Trophoblast cell (in vitro differentiated cells and primary cell): ENCODE measurements at places on chromosomes 4 and X.

DNA sequence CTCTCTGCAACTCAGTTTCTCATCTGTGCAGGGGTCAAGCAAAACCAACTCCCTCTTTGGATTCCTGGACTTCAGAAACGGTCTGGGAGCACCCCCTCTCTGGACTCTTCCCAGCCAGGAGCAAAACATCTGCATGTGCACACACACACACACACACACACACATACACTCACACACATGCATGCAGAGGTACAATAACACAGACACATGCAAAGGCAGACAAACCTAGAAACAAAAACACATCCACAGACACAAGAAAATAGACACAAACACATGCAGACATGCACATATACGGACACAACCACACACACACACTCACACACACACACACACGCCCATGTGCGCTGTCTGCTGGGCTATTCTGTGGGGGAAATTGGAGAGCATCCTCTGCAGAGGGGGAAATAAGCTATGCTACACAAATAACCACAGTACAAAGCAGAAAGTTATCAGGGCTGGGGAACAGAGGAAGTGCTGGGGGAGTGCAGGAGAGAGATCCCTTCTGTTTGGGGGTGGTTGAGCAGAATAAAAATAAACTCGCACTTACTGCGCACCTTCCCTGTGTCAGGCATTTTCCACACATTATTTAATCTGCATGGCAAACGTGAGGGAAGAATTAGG is 19.9 kb downstream of the IQSEC2 start:
- no peak for DNase-seq

DNA sequence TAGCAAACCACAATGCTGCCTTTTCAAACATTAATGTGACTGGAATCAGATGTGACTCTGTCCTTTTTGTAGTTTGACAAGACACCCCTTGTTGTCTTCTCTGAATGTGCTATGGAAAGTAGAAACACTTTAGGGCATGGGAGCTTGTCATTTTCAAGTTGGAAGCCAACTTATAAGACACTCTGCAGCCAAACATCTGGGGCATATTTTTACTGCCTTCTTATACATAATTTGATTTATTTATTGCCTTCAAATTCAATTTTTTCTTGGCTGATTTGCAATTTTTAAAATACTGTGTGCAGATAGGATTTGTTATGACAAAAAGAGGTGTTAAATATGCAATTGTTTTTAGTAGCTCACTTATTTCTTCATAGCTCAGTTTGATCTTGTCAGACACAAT is 1002.0 kb upstream of the PCDH7 start:
- no peak for DNase-seq

DNA sequence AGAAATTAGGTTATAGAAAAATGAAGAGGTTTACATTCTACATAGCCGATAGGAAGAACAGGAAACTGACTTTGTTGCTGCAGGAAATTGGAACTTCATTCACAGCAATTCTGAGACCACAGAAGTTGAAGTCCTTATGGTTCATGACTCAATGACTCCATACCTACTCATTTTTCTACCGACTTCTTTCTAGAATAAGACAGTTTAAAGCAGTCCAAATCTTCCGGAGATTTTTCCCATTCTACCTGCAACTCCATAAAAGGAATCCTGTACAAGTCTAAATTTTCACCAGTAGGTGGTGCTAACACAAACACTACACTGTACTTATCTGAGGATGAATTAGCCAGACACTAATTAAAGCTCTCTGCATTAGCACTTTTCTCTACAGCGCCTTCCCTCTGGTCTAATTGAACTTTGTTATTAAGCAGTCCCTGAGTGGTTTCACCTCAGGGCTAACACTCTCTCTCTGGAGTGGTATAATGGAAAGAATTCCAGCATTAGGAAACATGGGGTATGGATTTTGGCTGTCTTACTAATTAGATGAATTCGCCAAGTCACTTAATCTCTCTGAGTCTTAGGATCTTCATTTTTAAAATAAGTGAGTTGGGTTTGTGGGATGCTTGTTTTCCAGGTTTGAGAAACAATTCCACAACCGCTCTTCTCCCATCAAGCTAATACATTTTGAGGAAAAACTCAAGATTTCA is 167.9 kb downstream of the SMIM20 start:
- DNase-seq, result peak; percentile 81

GRCh38 chrX:133985164-133985966 is at the start of gene GPC3:
Gene GPC3 (minus strand): TSS chrX:133985594.
- peak; percentile 51 for DNase-seq

DNA sequence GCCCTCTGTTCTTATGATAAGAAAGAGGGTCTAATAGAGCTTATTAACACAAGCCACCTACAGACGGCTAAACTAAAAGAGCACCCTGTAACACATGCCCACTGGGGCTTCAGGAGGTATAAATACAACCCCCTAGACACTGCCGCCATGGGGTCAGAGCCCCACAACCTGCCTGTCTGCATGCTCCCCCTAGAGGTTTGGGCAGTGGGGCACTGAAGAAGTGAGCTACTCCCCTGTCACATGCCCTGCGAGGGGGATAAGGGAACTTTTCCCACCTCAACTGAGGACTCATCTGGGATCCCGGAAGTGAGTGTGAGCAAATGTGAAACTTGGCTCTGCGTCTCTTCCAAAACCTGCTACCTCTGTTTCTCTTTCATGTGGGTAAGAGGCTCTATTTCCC is 334.5 kb downstream of the ADAM29 start:
- DNase-seq, result no peak

- no peak for DNase-seq
These were observed 97.4 kb downstream of the NLGN4X start for GRCh38 chrX:6131287-6131686.

- DNase-seq, result no peak
These were observed 124.2 kb upstream of the NRK start for GRCh38 chrX:105697984-105698781.
